ENCODE measurements at places on chromosomes 4 and X.
A peak's percentile ranks its signal among the peaks of the same experiment; 100 is the strongest.

DNA sequence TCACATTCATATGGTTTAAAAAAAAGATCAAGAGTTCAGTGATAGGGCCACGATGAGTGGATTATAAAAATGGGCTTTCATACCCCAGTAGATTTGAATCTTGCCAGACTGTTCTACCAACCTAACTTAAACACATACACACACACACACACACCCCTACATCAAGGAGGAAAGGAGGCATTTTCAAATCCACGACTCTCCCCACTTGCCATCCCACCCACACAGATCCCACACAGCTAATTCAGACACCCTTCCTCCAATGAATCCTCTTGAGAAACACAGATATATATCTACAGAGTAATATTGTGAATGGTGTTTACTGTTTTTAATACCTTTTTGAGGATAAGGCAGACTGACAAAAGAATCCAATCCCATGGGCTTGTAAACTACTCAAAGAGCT is 16.8 kb downstream of the SUPT20HL1 start:
- no peak for DNase-seq

DNA sequence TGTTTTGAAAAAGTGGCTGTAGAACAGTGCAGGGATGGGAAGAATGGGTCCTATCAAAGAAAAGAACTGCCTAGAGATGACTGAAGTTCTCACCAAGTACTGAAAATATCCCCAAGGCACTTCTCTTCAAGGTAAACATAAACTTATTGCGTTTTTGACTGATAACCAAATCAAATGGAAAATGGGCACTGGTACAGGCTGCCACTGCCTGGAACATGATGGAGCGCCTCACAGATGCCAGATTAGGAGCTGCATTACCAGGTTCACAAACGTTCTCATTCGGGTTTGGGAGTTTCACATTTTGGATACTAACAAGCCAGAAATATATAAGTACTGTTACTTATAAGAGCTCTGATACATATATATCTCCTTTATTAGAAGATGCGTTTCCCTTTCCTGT is 141.3 kb downstream of the CBR4 start:
- no peak for DNase-seq

- DNase-seq = no peak
These were observed 46.7 kb downstream of the JADE1 start for GRCh38 chr4:128856246-128856645.

DNA sequence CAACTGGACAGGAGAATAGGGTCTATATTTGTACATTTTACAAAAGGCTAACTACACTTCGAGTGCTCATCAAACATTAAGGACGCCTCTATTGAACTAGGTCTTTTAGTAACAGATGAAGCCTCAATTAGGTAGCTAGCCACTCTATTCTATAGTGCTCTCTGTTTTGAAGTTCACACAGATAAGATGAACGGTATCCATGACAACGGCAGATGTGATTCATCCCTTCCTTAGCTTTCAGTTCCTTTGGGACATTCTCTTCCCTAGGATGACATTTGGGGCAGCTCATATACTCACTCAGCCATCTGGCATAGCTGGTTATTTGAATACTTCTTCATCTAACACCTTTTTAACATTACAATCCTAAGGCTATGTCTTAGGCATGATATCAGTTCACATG is 62.4 kb upstream of the WDFY3 start:
- DNase-seq = no peak

DNA sequence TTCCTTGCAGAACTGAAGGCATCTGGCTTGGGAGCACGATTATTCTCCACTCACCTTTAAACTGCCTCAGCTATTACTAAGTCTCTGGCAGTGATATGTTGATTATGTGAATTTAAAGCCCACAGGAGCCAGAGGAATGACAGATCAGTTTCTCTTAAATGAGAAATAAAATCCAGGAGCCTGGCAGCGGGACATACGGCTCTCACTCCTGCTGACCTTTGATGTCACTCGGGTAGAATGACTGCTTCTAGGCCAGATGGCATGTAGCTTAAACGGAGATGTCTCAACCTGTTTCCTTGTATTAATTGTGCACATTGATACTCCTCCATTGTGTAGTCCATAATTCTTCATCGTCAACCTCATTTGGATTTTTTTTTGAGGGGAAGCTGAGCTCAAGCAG is 4.0 kb upstream of the CBLL2 start:
- DNase-seq = no peak

GRCh38 chr4:159374749-159375530 is 272.1 kb downstream of the RAPGEF2 start:
- DNase-seq = no peak

DNA sequence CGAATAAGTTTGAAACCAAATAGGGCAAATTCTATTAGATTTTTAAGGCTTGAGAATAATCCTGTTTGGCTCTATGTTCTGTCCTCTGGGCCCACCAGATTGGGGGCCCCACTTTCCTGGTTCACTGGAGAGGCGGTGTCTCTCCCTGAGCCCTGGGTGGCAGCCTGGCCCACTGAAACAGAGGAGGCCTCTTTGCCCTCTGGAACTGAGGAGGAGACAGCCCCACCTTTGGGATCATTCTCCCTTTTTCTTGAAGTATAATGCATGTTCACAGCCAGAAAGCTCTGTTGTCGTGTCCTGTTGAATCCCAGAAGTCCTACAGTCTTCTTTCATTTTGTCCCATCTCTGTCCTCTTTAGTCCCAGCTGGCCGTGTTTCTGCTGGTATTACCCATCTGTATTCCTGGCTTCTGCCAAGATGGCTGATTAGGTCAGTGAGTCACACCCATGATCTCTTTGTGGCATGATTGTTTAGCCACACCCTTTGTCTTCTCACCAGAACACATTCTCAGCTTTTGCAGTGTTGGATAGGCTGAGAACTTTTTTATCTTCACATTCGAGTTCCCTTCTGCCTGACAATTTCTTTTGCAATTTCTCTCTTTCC is 8.1 kb upstream of the TBC1D25 start:
- DNase-seq = no peak

DNA sequence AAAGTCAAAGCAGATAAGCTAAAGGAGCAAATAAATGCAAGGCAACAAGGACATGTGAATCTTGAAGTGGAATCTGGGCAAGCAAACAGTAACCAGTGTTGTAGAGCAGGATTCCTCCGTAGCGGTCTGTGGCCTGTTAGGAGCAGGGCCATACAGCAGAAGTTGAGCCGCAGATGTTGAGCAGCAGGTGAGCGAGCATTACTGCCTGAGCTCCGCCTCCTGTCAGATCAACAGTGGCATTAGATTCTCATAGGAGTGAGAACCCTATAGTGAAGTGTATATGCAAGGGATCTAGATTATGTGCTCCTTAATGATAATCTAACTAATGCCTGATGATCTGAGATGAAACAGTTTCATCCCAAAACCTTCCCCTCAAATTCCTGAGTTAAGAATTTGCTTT is 550.7 kb downstream of the ADGRL3 start:
- no peak for DNase-seq

- DNase-seq = no peak
These were observed 193.5 kb upstream of the FTHL17 start for GRCh38 chrX:31265383-31265782.

DNA sequence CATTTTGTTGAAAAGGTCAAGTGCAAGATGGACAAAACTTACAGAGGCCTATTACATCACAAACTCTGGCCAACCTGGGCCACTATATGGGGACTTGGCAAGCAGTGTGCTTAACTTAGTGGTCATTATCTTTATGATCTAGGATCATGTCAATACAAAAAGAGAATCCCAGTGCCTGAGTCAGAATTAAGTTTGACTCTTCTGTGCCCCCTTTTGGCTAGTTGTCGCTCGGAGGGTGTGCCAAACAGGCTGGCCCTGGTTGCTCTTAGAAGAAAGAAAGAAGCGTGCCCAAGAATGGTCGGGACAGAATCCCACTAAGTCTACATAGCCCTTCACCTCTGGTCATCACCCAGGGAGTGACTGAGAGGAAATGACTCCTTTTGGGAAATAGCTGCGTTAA is 100.1 kb downstream of the EIF4E start:
- DNase-seq = no peak

- no peak for DNase-seq
These were observed 30.5 kb downstream of the DOCK11 start for GRCh38 chrX:118526149-118526548.

- no peak for DNase-seq
These were observed 460.6 kb downstream of the NAF1 start for GRCh38 chr4:162706051-162706450.

DNA sequence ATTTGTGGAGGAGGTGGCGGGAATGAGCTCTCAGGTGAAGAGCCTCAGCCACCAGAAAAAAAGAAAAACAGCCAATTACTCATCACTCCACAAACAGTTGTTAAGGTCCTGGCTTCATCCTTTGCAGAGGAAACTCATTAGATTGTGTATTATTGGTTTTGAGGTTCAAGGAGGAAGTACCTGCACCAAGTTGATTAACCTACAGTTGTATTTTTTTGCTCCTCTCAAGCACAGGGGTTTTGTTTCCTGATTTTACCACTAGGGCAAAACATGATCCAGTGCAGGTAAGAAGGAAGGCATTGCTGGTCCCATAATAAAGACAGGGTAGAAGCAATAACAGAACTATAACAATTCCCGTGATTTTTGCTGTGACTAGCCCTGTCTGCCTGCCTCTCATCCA is 84.0 kb upstream of the QRFPR start:
- DNase-seq = no peak

DNA sequence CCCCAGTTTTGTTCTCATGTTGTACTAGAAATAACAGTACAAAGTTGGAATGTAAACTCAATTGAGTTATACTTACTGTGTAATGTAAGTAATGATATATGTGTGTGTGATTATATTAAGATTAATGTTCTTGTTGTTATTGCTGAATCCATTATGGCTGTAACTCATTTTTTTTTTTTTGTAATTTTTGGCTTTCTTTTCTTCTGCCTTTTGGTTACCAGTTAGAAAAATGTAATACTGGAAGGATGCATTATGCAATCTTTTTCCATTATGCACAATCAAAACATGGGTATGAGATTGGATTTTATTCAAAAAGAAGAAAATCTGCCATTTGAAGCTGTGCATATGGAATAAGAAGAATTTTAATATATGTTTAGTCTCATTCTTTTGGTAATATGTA is 34.0 kb downstream of the BANK1 start:
- DNase-seq = no peak

- DNase-seq = peak; percentile 77
These were observed 542 bp downstream of the RNF150 start for GRCh38 chr4:141132709-141133145.

- no peak for DNase-seq
These were observed 647.0 kb downstream of the IQCM start for GRCh38 chr4:149168645-149169044.

DNA sequence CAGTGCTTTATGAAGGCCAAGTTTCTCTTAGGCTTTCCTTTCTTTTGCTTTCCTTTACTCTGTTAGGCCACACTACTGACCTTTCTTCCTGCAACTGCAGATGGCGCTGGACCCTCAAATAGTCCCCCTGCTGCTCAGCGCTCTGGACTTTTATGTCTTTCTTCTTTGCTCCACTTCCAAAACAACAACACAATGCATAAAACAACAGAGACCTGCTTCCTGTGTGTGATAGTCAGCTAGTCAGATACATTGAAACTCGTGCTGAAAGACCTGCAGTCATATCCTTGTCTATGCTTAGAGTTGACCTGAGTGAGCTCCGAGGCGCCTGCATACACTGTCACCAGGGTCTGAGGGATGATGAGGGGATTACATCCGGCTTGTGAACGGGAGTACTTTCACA is 108.9 kb upstream of the TEX13D start:
- peak; percentile 19 for DNase-seq

GRCh38 chrX:127574829-127575228 is 477.4 kb downstream of the ACTRT1 start:
- no peak for DNase-seq

GRCh38 chr4:40514497-40514951 is 115.1 kb downstream of the RBM47 start:
- peak; percentile 69 for DNase-seq

- DNase-seq = no peak
These were observed 410.0 kb upstream of the NR3C2 start for GRCh38 chr4:148852092-148852699.

DNA sequence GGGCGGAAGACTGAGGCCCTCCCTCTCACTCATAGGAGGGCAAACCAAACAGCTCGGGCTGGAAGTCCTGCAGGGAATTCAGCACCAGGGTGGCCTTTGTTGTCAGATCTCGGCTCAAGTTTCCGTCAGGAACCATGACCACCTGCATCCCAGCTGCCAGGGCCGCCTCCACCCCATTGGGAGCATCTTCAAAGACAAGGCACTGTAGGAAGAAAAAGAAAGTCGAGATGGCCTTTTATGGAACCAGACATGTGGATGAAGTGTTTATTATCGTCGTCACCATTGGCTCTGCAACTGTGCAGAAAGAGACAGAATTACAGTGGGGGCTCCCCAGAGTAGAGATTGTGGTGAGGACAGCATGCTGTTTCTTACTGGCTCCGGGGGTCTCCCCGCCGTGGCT is 97.2 kb upstream of the STS start:
- no peak for DNase-seq

DNA sequence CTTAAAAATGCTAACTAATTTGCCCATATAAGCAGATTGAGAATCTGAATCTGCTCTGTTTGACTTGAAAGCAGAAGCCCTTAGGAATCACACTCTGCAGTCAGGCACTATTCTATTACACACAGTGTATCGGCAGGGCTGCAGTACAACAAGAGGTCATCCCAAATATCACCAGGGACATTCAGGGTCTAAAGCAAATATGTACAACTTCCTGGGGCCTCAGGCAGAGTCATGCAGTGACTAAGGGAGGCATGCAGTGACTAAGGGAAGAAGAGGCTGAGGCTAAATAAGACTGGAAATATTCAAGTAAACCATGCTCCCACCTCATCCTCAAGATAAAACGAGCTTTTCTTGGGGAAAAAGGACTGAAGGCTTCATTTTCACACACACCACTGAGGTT is 20.9 kb downstream of the MAPK10 start:
- no peak for DNase-seq

GRCh38 chr4:46442963-46443362 is 53.0 kb upstream of the GABRA2 start:
- no peak for DNase-seq

GRCh38 chr4:177251237-177251636 is 58.4 kb upstream of the NEIL3 start:
- no peak for DNase-seq

GRCh38 chr4:48078862-48079655 is 55.0 kb downstream of the TXK start:
- no peak for DNase-seq

DNA sequence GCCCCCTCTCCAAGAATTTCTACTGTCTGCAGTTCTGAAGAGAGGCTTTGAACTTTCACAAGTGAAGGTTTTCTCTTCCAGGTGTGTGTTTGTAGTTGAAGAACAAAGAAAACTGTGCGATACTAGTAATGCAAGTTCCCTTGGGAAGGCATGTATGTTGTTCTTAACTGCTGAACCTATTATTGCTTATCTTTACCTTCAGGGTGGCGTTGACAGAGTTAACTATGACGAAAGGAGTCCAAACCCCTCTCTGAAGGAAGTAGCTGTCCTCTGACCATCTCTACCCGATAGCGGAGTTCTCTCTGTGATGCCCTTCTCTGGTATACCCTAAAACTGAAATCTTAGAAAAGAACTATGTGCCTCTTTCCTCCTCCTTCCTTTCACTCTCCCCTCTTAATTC is 79.9 kb downstream of the TSPAN7 start:
- no peak for DNase-seq

DNA sequence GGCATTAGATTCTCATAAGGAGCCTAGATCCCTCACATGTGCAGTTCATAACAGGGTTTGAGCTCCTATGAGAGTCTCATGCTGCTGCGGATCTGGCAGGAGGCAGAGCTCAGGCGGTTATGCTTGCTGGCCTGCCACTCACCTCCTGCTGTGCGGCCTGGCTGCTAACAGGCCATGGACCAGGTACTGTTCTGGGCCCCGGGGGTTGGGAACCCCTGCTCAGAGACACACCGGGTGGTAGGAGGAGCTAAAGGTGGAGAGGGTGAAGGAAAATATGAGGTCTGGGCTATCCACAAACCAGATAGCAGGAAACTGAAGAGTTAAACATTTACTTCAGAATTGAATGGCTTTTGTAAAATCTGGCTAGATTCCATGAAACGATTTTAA is 5.9 kb upstream of the F11 start:
- DNase-seq = no peak

Data from lung (tissue), 17 donors.